ENCODE measurements at places on chromosomes 16 and 17.

DNA sequence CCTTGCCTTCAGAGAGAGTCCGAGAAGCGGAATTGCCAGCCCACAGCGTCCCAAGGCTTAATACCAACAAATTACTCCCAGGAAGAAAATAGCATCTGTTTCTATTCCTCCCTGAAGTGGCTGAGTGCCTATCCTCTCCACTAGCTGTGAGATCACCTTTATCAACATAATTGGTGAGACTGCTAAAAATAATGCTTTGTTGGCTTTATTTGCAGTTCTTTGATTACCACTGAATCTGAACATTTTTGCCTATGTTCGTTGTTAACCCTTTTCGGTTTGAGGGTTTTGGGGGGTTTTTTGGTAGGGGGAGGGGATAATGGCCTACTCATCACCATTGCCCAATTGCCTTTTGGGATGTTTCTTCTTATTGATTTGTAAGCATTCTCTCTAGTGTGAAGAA, 31.0 kb downstream of the MMP15 start:
- DNase-seq: no peak

DNA sequence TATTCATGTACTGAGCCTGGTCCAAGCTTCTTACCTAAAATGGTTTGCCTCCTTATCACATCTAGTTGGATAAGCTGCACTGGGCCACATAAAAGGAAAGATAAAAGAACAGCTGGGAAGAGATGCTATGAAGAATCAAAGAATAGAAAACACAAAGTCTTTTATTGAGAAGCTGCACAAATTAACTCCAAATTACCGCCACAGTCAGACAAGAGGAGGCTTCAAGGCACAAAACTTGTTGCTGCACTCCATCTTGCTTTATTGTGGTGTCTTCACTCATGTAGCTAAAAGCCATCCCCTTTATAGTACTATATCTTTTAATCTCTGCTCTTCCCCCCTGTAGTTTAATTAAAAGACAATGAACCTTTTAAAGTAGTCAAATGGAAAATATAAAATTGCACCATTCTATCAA, 330.6 kb upstream of the PMFBP1 start:
- no peak for DNase-seq

GRCh38 chr17:67293251-67294203, 48.5 kb upstream of the HELZ start:
- DNase-seq: peak; percentile 56

- no peak for DNase-seq
These were observed 86.2 kb downstream of the ABCC6 start for GRCh38 chr16:16137110-16137509.

- no peak for DNase-seq
These were observed 1.4 kb upstream of the PRPF8 start for GRCh38 chr17:1686086-1686485.

GRCh38 chr17:27352448-27353032, 58.6 kb downstream of the WSB1 start:
- DNase-seq: peak; percentile 50

- no peak for DNase-seq
These were observed 25.3 kb upstream of the PHAF1 start for GRCh38 chr16:67084345-67085028.

DNA sequence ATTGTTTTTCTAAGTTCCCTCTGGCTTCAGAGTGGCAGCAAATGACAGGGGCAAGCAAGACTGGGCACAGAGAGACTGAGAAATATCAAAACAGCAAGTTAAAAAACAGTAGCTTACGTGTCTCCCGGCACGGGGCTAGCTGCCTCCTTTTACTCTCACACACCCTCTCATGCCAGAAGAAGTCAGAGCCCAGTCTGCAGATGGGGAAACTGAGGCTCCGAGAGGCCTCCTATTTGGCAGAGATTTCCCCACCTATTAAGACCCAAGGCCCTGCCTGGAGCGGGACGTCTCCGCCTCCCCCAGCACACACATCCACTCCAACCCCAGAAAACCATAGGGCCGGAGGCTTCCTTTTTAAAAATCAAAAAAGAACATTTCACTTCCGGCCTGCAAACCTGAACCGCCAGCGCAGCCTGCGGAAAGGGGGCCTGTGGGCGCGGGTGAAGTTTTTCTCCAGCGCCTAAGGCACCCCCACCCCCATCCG, 832 bp downstream of the CARHSP1 start:
- no peak for DNase-seq

GRCh38 chr16:73068541-73069401, 20.8 kb upstream of the ZFHX3 start:
- DNase-seq: peak; percentile 94

Data from muscle of leg (tissue), 16 donors.